Effector memory CD4-positive, alpha-beta T cell (primary cell): ENCODE measurements at places on chromosomes 3 and 15.
A peak's percentile ranks its signal among the peaks of the same experiment; 100 is the strongest.

DNA sequence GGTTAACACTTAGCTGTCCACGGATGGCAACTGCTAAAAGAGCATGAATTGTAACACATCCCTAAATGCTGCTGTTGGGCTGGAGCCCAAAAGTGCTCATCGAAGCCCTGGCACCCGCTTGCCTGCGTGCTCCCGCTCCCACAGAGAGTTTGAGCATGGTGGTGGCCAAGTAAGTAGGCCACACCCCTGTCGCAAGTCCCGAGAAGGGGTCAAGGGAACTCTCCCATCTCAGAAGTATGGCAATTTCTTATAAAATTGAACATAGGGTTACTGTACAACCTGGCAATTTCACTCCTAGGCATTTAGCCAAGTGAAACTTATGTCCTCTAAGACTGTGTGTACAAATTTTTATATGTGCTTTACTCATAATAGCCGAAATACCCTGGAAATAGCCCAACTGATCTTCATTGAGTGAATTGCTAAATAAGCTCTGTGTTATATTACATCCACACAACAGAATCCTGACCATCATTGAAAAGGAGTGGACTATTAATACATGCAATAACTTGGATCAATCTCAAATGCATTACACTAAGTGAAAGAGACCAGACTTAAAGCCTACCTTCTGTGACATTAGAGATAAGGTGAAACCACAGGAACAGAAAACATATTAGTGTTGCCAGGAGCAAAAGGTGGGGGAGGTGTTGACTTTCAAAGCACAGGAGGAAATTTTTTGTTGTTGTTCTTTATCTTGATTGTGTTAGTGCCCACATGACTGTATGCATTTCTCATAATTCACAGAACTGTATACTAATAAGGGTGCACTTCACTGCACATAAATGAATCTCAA lies 1.5 kb upstream of the GCSAM start:
- no peak for DNase-seq

DNA sequence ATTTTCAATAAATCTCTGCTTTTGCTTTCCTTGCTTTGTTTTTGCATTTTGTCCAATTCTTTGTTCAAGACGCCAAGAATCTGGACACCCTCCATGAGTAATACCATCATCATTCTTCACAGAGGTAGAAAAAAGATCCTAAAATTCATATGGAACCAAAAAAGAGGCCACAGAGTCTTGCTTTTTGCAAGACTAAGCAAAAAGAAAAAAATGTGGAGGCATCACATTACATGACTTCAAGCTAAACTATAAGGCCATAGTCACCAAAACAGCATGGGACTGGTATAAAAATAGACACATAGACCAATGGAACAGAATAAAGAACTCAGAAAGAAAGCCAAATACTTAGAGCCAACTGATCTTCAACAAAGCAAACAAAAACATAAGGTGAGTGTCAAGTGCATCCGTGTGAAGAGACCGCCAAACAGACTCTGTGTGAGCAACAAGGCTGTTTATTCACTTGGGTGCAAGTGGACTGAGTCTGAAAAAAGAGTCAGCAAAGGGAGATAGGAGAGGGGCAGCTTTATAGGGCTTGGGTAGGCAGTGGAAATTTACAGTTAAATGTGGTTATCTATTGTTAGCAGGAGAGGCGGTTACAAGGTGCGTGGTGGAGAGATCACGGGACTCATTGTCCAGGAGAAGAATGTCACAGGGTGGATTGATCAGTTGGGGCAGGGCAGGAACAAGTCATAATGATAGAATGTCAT lies 10.9 kb downstream of the STRIT1 start:
- no peak for DNase-seq

GRCh38 chr3:138197058-138197457 lies 10.0 kb downstream of the ARMC8 start:
- no peak for DNase-seq

GRCh38 chr15:40929660-40930429 lies 705 bp downstream of the DLL4 start:
- no peak for DNase-seq

- DNase-seq = no peak
These were observed 424.2 kb upstream of the WNT5A start for GRCh38 chr3:55911266-55911665.

DNA sequence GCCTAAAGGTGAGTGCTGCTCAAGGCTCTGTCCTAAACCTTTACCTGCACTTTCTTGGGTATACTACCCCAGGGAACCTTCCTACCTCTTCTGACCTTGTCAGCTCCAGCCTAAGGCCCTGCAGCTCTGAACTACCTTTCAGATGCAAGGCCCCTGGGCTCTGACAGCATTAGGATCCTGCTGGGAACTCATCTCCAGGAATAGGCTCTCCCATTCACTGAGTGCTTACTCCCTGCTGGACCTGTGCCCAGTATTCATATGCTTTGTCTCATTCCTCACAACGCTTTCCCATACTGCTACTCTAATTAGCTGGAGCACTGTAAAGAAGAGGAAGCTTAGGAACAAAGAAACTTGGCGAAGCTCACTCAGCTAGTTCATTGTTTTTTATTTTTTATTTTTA lies 53.8 kb upstream of the RAB6B start:
- no peak for DNase-seq

GRCh38 chr3:10280177-10280529 lies 12.6 kb downstream of the GHRL start:
- DNase-seq = no peak

- no peak for DNase-seq
These were observed 830 bp upstream of the RNF13 start for GRCh38 chr3:149812165-149812605.

GRCh38 chr3:63872135-63872924 lies 8.7 kb downstream of the ATXN7 start:
- DNase-seq = no peak

- DNase-seq = no peak
These were observed 12.0 kb downstream of the TMEM266 start for GRCh38 chr15:76071806-76072205.

DNA sequence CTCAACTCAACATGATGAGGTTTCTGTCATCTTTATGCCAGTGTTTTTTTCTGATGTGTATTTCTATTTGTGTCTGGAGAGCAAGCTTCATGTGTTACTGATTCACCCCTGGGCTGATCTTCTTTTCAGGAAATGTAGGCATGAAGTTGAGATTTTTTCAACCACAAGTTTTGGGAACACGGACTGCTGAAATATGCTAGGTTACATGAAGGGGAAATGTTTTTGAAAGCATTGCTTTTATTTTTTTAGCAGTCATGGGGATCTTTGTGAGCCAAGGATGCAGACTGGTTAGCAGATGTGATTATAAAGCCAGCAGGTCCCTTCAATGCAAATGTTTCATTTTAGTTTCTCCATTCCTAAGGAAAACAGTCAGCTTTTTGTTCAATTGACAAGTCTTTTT lies 219.3 kb upstream of the COL8A1 start:
- no peak for DNase-seq

- DNase-seq = no peak
These were observed 264.4 kb downstream of the TIGIT start for GRCh38 chr3:114558271-114558670.

GRCh38 chr15:34240537-34240936 lies 15.7 kb downstream of the EMC4 start:
- no peak for DNase-seq

- DNase-seq = no peak
These were observed 45.7 kb downstream of the DHX30 start for GRCh38 chr3:47848599-47849117.

DNA sequence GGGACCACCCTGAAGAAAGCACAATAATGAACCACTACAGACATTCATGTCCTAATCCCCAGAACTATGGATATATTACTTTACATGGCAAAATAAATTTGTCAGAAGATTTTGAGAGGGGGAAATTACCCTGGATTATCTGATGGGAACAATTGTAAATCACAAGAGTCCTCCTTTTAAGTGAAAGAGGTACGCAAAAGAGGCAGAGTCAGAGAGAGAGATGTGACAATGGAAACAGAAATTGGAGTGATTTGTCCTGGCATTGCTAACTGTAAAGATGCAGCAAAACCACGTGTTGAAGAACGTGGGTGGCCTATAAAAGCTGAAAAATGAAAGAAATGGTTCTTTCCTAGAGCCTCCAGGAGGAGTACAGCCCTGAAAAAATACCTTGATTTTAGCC lies 1121.4 kb upstream of the ALCAM start:
- DNase-seq = no peak

- no peak for DNase-seq
These were observed 1071.9 kb downstream of the IGSF11 start for GRCh38 chr3:117962750-117963149.

DNA sequence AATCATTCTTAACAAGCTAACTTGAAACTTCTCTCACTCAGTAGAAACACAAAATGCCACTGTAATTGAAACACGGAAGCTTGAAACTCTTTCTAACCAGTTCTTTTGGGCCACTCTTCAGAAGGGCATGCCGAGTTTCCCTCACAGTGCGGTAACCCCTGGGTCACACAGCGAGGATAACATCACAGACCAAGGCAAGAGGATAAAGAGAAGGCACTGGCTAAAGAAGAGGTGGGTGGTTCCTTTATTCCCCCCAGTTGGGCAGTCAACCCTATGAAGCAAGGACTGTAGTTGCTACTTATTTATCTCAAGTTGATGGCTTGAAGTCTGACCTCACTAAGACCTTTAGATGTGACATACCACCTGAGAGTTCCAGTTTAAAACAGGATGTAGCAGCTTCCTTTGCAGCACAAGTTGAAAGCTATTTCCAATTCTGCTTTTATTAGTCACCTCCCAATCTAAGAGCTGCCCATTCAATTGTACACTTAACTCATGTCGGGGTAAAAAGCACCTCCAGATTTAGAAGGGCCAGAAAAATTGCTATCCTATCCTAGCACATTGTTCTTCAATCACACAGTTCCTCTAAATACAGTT lies 272.4 kb downstream of the TIGIT start:
- no peak for DNase-seq

DNA sequence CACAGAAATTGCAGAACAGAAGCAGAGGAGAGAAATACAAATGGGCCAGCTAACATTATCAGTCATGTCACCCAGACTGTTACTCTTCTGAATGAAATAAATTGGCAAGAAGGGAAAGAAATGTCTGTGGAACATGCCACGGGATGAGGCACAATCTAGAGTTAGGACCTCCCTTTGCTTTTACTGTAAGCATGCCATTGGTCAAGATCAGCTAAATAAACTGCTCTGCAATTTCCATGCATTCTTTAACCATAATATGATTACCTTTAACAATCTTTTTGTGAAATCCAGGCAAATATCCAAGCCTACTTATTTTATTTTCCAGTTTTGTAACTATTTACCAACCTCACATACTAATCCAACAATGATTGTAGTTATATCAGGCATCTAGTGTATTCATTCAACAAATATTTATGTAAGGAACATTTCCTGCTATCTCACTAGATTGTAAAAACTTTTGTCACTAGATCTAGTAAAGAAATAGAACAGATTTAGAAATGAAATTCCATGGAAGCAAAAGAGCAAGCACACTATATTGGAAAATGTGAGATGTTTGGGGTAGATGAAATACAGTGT lies 383.4 kb downstream of the MECOM start:
- DNase-seq = no peak

DNA sequence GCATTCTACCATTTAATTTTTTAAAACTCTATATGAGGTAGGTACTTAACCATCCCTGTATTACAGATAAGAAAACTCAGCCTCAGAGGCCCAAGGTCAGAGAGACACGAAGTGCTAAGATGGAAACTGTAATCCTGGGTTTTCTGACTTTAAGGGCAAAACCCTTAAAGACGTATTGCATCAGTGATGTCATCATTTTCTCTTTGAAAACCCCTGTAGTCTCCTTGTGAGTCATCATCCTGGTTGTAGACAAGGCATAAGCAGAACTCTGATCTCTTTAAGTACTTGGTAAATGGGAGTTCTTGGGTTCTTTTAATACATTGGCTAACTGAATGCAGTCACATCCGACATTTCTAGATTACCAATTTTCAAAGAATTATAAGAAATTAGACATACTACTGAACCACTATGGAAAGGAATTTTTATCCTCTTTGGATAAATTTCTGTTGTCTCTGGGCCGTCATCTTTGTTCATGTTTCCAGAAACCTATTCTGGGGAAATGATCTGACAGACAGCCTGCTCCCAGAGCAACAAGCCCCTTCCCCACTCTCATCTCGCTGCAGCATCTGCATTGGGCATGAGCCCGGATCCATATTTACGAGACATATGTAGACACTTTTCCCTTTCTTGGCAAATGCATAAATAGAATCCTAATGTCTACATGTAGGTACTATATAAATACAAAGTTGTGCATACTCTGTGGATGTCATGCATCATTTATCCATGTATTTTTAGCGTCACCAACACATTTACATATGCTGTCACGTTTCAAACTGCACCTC lies 48.7 kb upstream of the MDFIC2 start:
- DNase-seq = no peak

DNA sequence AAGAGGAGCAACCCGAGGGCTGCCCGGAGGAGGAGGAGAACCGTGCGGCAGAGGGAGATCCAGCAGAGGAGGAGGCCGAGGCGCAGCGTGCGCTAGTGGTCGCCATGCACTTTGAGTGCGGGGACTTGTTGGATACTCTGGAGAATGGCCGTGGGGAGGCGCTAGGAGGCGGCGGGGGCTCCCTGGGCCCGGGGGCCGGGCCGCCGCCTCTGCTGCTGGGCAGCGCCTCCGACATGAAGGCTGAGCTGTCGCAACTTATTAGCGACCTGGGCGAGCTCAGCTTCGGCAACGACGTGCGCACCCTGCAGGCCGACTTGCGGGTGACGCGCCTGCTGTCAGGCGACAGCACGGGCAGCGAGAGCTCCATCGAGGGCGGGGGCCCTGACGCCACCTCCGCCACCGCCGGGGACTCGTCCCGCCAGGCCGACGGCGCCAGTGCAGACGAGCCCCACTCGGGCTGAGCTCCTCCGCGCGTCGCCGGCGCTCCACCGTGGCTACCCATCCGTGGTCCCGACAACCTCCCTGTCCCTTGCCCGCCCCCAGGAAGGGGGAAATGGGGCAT lies 2.0 kb downstream of the FAM43A start:
- peak; percentile 64 for DNase-seq

DNA sequence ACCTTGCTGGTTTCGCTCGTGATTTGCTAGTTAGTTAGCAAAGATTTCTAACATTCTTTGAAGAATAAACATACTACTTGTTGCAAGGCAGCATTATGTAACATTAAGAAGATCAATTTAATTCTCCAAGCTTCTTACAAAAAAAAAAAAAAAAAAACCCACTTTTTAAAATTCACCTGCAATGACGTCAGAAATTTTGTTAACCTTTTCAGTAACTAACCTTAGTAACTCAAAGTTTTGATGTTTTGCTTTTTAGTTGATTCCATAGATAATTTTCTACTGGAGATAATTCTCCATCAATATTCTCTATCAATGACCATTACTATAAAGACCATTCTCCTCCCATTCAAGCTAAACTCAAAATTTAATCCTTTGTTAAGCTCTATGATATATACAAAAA lies 491.8 kb upstream of the TBL1XR1 start:
- DNase-seq = no peak
